Kidney tubule cell (primary cell): ENCODE measurements at places on chromosomes 16 and 17.

GRCh38 chr17:43018008-43018853, 4.0 kb downstream of the VAT1 start:
- DNase-seq = no peak

GRCh38 chr16:72751076-72751475, 296.9 kb downstream of the ZFHX3 start:
- DNase-seq = no peak

GRCh38 chr16:85249418-85250146, 137.3 kb upstream of the CIBAR2 start:
- DNase-seq = no peak

DNA sequence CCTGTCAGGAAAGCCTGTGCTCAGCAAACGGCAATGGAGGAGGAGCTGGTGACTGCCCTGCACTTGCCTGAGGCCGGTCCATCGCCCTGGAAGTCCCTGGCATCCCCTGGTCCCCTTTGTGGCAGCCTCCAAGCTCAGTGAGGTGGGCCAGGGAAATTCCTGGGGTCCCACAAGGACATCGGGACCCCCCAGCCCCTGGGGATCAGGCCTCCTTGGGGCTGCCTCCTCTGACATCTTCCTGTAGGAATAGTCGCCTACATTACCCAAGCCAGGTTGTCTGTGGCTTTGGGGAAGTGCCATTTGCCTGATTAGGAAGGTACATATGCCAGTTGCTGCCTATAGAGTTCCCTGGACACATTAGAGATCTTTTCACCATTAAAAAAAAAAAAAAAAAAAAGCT, 7.1 kb upstream of the KRT9 start:
- no peak for DNase-seq

DNA sequence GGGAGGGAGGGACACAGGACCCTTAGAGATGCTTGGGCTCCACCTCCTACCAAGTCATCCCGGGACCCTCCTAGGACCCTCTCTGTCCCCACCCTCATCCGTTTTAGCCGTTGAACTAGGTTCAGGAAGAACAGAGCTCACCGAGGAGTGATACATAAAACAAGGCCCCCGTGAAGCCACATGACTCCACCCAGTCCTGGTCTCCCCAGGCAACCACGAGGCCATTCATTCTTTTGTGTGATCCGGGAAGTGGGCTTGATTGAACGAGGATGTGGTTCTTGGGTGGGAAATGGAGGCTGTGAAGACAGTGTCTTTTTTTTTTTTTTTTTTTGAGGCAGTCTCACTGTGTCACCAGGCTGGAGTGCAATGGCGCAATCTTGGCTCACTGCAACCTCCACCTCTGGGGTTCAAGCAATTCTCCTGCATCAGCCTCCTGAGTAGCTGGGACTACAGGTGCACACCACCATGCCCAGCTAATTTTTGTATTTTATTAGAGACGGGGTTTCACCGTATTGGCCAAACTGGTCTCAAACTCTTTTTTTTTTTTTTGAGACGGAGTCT, 14.8 kb downstream of the TRARG1 start:
- DNase-seq = no peak
